ENCODE measurements at places on chromosomes 5 and 9.

- DNase-seq, result no peak
Observed at GRCh38 chr9:124259158-124259808, 1.5 kb downstream of the NEK6 start.

- no peak for DNase-seq
Observed at GRCh38 chr9:133978226-133978898, 13.8 kb downstream of the VAV2 start.

GRCh38 chr5:62266573-62266972 is 39.4 kb upstream of the KIF2A start:
- DNase-seq, result no peak

DNA sequence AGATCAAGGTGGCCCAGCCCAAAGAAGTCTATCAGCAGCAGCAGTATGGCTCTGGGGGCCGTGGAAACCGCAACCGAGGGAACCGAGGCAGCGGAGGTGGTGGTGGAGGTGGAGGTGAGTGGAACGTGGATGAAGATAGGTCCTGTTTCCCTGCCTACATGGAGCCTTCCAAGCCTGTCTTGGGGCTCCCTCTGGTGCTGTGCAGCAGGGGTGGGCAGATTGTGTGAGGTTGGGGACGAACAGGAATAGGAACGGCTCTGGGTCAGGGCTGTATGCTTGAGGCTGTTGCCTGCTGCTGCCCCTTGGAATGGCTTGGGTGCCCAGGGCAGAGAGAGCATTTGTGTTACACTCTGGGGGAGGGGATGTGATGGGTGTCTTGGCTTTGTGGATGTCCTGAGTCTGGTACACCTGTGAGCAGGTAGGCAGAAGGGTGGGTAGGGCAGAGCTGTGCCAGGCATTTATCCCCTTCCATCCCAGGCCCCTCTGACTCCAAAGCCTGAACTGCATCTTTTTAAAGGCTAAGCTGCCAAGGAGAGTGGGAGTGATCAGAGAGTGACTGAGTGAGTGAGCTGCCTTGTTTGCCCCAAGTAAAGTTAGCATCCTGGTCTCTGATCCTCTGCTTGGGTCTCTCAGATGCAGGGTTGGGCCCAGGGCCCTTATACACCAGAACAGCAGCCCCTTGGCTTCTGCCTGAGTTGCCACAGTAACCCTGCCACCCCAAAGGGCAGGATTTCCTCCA is 5.2 kb downstream of the HNRNPAB start:
- DNase-seq, result no peak

- DNase-seq, result no peak
Observed at GRCh38 chr5:54965806-54966205, 19.6 kb downstream of the ESM1 start.

GRCh38 chr5:149353911-149354310 is 3.9 kb upstream of the PCYOX1L start:
- DNase-seq, result no peak

DNA sequence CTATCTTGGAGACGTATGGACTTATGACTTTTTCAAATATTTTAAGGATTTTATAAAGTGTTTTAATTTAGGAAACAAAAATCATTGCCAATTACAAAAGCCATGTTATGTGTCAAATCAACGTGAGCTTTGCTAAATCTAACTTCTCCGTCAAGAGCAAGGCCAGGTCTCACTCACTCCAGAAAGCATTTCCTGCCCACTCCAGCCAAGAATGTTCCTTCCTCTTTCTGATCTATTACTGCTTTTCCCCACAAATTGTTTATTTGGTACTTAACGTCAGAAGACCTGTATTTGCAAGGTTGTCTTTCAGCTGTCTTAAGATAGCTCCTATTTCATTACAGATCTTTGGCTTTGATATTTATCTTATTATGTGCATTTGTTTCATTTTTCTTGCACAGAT is 193.5 kb upstream of the HAPLN1 start:
- DNase-seq, result no peak

DNA sequence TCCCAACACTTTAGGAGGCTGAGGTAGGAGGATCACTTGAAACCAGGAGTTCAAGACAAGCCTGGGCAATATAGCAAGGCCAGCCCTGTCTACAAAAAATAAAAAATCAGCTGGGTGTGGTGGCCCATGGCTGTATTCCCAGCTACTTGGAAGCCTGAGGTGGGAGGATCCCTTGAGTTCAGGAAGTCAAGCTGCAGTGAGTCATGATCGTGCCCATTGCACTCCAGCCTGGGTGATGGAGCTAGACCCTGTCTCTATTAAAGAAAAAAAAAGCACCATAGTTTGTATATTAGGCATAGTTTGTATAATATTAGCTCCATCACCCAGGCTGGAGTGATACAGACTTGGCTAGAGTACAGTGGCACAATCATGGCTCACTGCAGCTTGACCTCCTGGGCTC is 9.6 kb upstream of the NME5 start:
- DNase-seq, result no peak

DNA sequence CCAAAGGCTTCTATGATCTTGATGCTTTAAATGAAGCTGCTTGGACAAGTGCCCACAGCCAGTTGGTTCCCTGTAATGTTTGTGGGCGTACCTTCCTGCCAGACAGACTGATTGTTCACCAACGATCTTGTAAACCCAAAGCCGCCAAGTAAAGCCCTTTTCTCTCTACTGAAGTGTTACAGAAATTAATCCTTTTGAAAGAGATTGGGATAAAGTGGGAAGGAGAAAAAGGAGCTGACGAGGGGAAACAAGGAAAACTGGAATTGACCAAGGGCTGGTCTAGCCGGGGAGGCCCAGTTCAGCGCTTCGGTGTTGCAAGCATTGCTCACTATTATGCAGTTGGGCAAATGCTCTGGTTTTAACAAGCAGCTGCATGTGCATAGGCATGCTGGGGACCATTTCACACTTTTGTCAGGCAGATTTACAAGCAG is 53.2 kb downstream of the ZNF474 start:
- no peak for DNase-seq

DNA sequence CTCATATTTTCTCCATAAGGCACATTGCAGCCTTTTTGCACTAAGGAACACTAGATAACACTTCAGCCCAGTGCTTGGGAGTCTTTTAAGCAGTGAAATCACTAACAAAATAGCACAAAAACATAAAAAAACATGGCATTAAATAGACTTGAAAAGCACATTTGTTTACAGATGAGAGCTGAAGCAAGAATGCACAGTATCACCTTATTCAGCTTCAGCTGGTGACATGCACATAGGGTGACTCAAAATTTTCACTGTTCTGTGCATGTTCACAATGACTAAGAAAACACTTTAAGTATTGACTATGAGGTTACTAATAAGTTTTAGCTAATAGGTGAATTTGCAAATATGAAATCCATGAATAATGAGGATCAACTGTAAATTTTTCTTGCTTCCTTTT is 293.9 kb upstream of the TARS1 start:
- DNase-seq, result no peak

DNA sequence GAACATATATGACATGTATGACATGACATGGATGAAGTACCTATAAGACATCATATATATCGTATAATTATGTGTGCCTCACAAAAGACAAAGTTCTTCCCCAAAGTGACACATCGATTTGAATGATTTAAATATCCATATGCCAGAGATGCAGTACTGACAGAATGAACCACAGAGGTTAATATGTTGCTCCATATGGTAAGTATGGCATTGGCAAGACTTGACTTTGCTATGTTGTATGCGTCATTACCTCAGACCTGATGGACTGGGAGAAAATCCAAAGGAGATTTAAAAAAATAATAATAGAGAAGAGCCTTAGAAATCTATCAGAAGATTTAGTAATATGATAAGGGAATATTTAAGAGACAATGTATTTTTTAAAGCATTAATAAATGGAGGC is 263.2 kb downstream of the PJA2 start:
- no peak for DNase-seq

- no peak for DNase-seq
Observed at GRCh38 chr9:105297442-105298075, 53.1 kb downstream of the SLC44A1 start.

- DNase-seq, result no peak
Observed at GRCh38 chr9:15142878-15143534, 164.0 kb downstream of the TTC39B start.
